ENCODE measurements at places on chromosomes 2 and 18. TPM values are rescaled to one million over a fixed set of nuclear protein-coding genes. Genes with fewer than 3 reads are reported as not detected.

GRCh38 chr2:150548527-150548926 lies 61.1 kb upstream of the RND3 start:
- no peak overlapping the region for H3K4me3 ChIP-seq
- no peak overlapping the region for H3K27ac ChIP-seq
- H3K4me1 ChIP-seq: no peaks in the 10 kb centered on the region
- no peak for DNase-seq
- no peaks in the 10 kb centered on the region for H3K36me3 ChIP-seq
- H3K27me3 ChIP-seq: no peaks in the 10 kb centered on the region

The SGPP2 gene
- 31.2 TPM for total RNA-seq

The MARS2 gene
- 22.9 TPM for total RNA-seq

The RAB6C gene
- total RNA-seq: not detected

DNA sequence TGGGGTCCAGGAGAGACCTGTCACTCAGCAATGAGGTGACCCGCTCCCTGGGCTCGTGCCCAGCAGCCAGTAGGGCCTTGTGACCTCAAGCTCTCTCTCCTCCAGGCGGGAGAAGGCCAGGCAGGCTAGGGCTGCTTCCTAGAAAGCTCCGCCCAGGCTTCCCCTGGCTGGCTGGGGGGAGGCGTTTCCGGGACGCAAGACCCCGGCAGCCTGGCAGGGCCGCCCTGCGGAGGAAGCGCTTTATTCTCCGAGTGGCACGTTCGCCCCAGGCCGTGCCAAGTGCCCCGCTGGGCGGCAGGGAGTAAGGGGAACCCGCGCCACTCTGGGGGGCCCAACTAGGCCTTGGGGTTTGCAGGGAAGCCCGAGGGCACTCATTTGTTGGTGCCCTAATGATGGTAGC lies 21.2 kb upstream of the EPAS1 start:
- no peak overlapping the region for H3K4me3 ChIP-seq

The HOXD1 gene
- total RNA-seq: not detected

The MOGAT1 gene
- total RNA-seq: not detected

The ZNF24 gene
- 56.6 TPM for total RNA-seq

The NTSR2 gene
- total RNA-seq: not detected

- H3K36me3 ChIP-seq: no peaks in the 10 kb centered on the region
- no peaks in the 10 kb centered on the region for H3K4me1 ChIP-seq
- peaks cover 2% of the 10 kb centered on the region for H3K27me3 ChIP-seq
- no peak overlapping the region for H3K27ac ChIP-seq
- no peak overlapping the region for H3K4me3 ChIP-seq
- DNase-seq: no peak
Measured at GRCh38 chr2:121044412-121044811, 240.6 kb downstream of the TFCP2L1 start.

The DQX1 gene
- 0.86 TPM for total RNA-seq

GRCh38 chr2:46569061-46569560 lies 89.7 kb downstream of the TMEM247 start:
- H3K27ac ChIP-seq: no peak overlapping the region
- no peak for DNase-seq
- no peaks in the 10 kb centered on the region for H3K27me3 ChIP-seq
- H3K4me3 ChIP-seq: no peak overlapping the region
- H3K4me1 ChIP-seq: no peaks in the 10 kb centered on the region

The ANKRD62 gene
- not detected for total RNA-seq

GRCh38 chr2:161900241-161900640 lies 173.8 kb downstream of the DPP4 start:
- no peak overlapping the region for H3K27ac ChIP-seq
- peaks cover 8% of the 10 kb centered on the region for H3K27me3 ChIP-seq
- no peak overlapping the region for H3K4me3 ChIP-seq

- no peak for DNase-seq
- no peaks in the 10 kb centered on the region for H3K4me1 ChIP-seq
- no peak overlapping the region for H3K27ac ChIP-seq
- no peaks in the 10 kb centered on the region for H3K27me3 ChIP-seq
Measured at GRCh38 chr2:210028178-210028577, 25.7 kb downstream of the RPE start.

GRCh38 chr2:15040429-15041084 lies 408.0 kb downstream of the LRATD1 start:
- no peak overlapping the region for H3K4me3 ChIP-seq
- H3K27ac ChIP-seq: no peak overlapping the region
- DNase-seq: no peak
- no peaks in the 10 kb centered on the region for H3K36me3 ChIP-seq

- H3K4me1 ChIP-seq: no peaks in the 10 kb centered on the region
- no peak for DNase-seq
- peaks cover 42% of the 10 kb centered on the region for H3K36me3 ChIP-seq
- no peaks in the 10 kb centered on the region for H3K27me3 ChIP-seq
- H3K27ac ChIP-seq: no peak overlapping the region
- no peak overlapping the region for H3K4me3 ChIP-seq
Measured at GRCh38 chr2:43943809-43944452, 51.9 kb downstream of the LRPPRC start.

DNA sequence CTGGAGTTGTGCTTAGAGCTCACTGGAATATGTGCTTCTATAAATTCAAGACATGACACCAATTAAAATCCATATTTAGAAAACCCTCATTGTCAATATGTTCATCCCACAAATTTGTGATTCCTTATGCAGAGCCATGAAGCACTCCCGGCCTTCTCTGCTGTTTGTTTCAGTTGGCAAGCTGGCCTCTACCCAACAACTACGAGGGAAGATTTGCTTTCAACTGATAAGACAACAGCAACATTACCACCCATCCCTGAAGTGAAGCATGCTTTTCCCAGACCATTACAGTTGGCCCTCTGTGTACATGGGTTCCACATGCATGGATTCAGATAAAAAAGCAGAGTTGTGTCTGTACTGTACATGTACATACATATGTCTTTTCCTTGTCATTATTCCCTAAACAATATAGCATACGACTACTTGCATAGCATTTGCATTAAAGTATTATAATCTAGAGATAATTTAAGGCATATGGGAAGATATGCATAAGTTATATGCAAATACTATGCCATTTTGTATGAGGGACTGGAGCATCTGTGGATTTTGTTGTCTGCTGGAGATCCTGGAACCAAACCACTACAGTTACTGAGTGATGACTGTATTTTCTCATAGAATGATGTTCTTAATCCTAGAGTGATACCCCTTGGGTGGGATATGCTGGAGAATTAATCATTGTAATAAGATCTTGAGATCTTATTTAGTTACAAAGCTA lies 77.6 kb upstream of the MC2R start:
- no peak for DNase-seq
- H3K4me3 ChIP-seq: no peak overlapping the region
- no peaks in the 10 kb centered on the region for H3K4me1 ChIP-seq
- no peaks in the 10 kb centered on the region for H3K27me3 ChIP-seq
- no peaks in the 10 kb centered on the region for H3K36me3 ChIP-seq
- no peak overlapping the region for H3K27ac ChIP-seq

The CXCR2 gene
- not detected for total RNA-seq

DNA sequence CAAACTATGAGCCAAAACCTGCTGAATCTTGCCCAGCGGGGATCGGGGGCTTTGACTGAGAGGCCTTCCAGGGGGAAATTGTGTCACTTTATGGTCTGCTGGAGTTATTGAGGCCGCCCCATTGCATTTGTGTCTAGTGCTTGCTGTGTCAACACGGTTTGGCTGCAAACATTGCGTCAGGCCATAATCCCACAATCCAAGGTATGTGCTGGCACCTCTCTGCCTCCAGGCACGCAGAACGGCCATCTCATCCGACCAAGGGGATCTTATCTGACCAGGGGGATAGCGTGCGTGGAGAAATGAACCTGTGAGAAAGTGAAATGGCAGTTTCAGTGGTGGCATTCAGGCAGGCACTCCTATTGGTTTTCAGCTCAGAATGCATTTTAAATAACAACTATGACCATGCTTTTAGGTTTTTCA lies 18.1 kb upstream of the LYPD6B start:
- peaks cover 12% of the 10 kb centered on the region for H3K4me1 ChIP-seq
- H3K27ac ChIP-seq: no peak overlapping the region
- H3K4me3 ChIP-seq: no peak overlapping the region
- DNase-seq: no peak

The KIDINS220 gene
- 24.3 TPM for total RNA-seq

The GPR45 gene
- not detected for total RNA-seq

DNA sequence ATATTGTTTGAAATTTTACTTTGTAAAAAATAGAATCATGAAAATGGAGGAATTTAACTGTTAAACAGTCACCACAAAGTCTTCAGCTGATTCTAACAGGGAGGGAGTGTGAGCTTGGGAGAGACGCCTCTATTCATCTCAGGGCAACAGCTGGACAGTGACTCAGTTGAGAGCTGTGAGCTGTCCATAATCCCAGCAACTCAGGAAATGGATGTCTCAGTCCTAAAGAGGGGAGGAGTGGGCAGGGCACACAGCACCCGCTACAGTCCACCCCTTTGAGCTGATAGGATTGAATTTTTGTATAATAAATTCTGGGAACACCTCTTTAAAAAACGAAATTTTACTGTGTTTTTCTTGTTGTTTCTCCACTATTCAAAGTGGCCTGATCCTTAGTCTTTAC lies 255.1 kb upstream of the THUMPD2 start:
- H3K4me1 ChIP-seq: peaks cover 9% of the 10 kb centered on the region
- H3K27ac ChIP-seq: no peak overlapping the region
- H3K4me3 ChIP-seq: no peak overlapping the region
- no peak for DNase-seq
- no peaks in the 10 kb centered on the region for H3K36me3 ChIP-seq

GRCh38 chr2:172722481-172722880 lies 13.2 kb upstream of the RAPGEF4 start:
- H3K4me3 ChIP-seq: no peak overlapping the region
- H3K4me1 ChIP-seq: no peaks in the 10 kb centered on the region
- no peak overlapping the region for H3K27ac ChIP-seq
- no peak for DNase-seq

The CXCR1 gene
- not detected for total RNA-seq

The TLX2 gene
- 1.2 TPM for total RNA-seq

- H3K4me3 ChIP-seq: no peak overlapping the region
- no peaks in the 10 kb centered on the region for H3K4me1 ChIP-seq
- no peak for DNase-seq
- no peak overlapping the region for H3K27ac ChIP-seq
- H3K36me3 ChIP-seq: no peaks in the 10 kb centered on the region
Measured at GRCh38 chr2:133231264-133231663, 337.0 kb downstream of the NCKAP5 start.

The CEBPZOS gene
- total RNA-seq: 45.3 TPM

The TUBA3E gene
- total RNA-seq: not detected

DNA sequence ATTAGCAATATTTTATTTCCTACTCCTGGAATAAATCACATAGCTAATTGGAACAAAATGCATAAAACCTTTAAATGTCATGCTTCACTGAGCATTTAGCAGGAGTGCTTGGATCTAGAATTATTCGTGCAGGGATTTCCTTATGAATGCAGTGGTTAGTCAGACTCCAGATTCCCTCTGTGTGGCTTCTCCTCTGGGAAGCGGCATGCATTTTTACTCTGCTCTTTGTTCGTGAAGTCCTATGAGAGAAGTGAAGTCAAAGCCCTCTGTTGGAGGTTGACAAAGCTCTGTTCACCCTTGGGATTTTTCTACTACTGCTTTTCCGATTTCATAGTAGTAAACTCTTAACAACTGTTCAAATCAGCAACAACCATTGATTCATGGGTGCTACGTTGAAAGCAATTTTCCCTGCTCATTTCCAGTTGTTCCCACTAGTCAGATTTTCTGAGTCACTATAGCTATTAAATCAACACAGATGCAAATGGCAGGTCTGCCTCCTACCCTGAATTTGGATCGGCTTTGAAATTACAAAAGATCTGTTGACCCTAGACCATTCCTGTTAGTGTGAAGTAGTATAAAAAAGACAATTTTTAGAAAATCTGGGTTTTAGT lies 461.7 kb downstream of the STK39 start:
- H3K27me3 ChIP-seq: no peaks in the 10 kb centered on the region
- no peak for DNase-seq
- H3K27ac ChIP-seq: no peak overlapping the region

- H3K27me3 ChIP-seq: peaks cover 31% of the 10 kb centered on the region
- H3K4me3 ChIP-seq: no peak overlapping the region
- H3K4me1 ChIP-seq: no peaks in the 10 kb centered on the region
- H3K36me3 ChIP-seq: no peaks in the 10 kb centered on the region
- no peak overlapping the region for H3K27ac ChIP-seq
- no peak for DNase-seq
Measured at GRCh38 chr2:227613272-227613660, 1.4 kb downstream of the SCYGR3 start.

- peaks cover 14% of the 10 kb centered on the region for H3K4me1 ChIP-seq
- DNase-seq: no peak
- no peak overlapping the region for H3K27ac ChIP-seq
- H3K36me3 ChIP-seq: peaks cover 11% of the 10 kb centered on the region
- peaks cover 10% of the 10 kb centered on the region for H3K27me3 ChIP-seq
Measured at GRCh38 chr2:178392215-178392614, 58.8 kb downstream of the PRKRA start.

The POTEJ gene
- total RNA-seq: not detected

- H3K27me3 ChIP-seq: no peaks in the 10 kb centered on the region
- H3K27ac ChIP-seq: peak overlapping the region; percentile 95
- DNase-seq: peak; percentile 20
- peak overlapping the region; percentile 22 for H3K4me3 ChIP-seq
- peaks cover 66% of the 10 kb centered on the region for H3K4me1 ChIP-seq
- peaks cover 61% of the 10 kb centered on the region for H3K36me3 ChIP-seq
Measured at GRCh38 chr2:203763938-203764664, 57.7 kb downstream of the CD28 start.

The MPHOSPH10 gene
- 68.8 TPM for total RNA-seq

The GAL3ST2 gene
- total RNA-seq: 0.51 TPM

The ASB18 gene
- total RNA-seq: not detected

GRCh38 chr2:68916226-68916625 lies 36.5 kb downstream of the GKN2 start:
- H3K4me1 ChIP-seq: peaks cover 11% of the 10 kb centered on the region
- no peak for DNase-seq
- no peaks in the 10 kb centered on the region for H3K27me3 ChIP-seq
- H3K4me3 ChIP-seq: no peak overlapping the region

DNA sequence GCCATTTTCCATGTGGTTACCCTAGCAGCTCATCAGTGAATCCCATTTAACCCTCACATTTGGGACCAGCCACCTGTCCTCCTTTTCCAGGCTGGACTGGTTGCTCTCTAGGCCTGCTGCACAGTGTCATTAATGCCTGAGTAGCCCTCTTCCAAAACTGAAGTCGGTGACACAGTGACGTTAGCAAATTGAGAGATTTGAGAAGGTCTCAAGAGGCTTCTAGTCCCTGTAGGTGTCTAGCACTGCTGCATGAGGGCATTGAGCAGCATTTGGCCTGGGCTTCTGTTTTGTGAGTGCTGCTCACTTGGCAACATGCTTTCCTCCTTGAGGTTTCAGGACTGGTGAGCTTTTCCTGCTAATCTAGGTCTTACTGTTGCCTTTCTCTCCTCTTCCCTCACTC lies 36.7 kb downstream of the PKP4 start:
- H3K27me3 ChIP-seq: no peaks in the 10 kb centered on the region
- no peaks in the 10 kb centered on the region for H3K36me3 ChIP-seq
- H3K27ac ChIP-seq: no peak overlapping the region
- no peaks in the 10 kb centered on the region for H3K4me1 ChIP-seq
- H3K4me3 ChIP-seq: no peak overlapping the region
